ENCODE measurements at places on chromosomes 1 and 21.
A peak's percentile ranks its signal among the peaks of the same experiment; 100 is the strongest.

GRCh38 chr1:151542710-151543129 lies 2.6 kb downstream of the TUFT1 start:
- DNase-seq: peak; percentile 41

DNA sequence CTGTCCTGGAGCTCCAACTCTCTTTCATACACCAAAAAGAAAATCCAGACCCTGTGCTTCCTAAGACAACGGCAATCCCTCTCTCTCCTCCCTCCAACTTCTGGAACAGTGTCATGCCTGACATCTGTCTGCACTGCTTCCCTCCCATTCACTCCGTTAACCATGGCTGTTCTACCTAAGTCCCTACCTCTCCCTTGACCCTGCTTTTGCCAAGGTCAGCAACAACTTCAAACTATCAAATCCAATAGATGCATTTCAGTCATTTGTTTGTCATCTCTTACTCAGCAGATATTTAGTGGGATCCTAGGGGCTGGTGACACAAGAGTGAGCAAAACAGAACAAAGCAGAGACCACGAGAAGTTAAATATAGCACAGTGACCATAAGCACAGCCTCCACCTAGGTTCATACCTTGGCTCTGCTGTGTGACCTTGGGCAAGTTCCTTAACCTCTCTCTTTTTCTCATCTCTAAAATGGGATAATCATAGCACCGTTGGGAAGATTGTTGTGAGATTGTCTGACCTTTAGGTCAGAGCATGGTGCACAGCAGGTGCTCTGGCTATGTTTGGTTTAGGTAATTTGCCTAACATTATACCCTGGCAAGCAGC lies 88.9 kb downstream of the TMEM53 start:
- DNase-seq: no peak

DNA sequence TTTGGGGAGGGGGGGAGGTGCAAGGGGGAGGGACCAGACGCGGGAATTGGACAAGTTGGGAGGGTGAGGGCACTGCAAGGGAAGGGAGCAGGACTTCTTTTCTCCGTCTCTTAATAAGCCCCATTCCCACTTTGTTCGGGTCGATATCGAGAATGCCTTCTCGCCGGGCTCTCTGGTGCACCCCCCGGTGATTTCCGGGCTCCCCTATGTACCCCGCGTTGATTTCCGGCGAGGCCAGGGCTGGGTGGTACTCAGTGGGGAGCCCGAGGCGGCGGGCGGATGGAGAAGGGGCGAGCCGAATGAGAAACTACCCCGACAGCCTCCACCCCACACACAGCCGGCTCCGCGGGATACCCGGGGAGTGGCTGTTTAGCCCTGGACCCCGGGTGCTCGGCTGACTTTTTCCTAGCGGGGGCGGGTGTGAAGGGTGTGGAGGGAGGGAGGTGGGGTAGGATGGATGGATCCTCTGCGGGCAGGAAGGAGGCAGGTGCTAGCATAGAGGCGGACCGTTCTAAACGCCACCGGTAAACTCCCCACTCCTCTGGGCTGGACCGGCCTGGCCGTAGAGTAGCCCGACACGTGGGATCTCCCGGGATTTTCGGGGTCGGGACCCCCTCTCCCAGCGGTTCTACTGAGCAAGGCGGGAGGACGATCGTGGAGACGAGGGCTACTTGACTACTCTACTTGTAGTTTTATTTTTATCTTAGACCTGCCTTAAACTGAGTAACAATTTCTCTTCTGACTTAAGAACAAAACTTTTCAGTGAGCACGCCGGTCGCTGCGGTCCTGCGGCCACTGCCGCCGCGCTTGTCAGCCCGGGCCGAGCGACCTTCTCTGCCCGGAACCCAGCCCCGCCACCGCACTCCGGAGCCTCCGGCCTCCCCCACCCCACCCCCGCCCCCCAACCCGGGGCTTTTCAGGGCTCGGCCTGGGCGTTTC lies 1.0 kb downstream of the RNF220 start:
- DNase-seq: no peak

GRCh38 chr1:46070164-46070814 lies 62.1 kb downstream of the PIK3R3 start:
- DNase-seq: no peak

- DNase-seq: no peak
Observed at GRCh38 chr1:18351735-18352134, 129.0 kb upstream of the KLHDC7A start.

DNA sequence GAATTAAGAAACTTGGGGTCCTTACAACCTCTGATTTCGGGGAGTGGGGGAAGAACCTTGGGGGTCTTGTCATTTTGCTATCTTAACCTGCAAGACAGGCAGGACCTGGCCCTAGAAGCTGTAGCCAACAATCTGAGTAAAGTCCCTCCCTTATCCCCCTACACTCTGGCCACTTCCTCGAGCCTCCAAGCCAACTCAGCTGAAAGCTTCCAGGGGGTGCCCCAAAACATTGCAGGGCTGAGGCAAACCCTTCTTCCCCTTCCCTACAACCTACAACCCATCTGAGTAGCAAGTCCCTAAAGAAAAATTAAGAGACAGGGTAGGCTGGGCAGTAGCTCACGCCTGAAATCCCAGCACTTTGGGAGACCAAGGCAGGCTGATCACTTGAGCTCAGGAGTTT lies 5.0 kb downstream of the CERS2 start:
- DNase-seq: no peak

- peak; percentile 82 for DNase-seq
Observed at GRCh38 chr1:110412576-110412975, 5.1 kb upstream of the LAMTOR5 start.

DNA sequence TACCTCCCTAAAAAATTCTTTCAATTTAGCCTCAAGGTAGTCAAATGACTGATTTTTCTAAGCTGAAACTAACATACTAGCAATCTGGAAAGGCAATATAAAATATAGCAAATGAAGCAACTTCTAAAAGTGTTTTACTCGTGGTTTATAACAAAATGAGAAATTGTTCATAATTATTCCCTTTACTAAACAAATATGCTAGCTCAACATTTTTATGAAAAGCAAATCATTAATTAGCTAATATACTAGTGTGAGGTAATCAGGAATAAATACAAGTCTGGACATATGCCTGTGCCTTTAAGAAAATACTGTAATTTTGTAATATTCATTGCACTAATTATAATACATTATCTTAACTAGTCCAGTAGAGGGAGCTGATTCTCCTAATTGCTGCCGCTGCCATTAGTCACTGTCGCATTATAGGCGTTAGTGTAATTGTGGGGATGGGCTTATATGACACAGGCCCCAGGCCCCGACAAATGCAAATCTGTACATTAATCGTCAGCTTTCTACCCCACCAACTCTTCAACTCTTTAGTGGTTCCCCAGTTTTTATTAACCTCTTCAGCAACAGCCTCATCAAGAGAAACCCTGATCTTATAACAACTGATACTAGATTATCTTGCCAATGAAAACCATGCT lies 160.9 kb downstream of the GABPA start:
- DNase-seq: peak; percentile 63

GRCh38 chr1:10915594-10915993 lies 96.9 kb upstream of the TARDBP start:
- no peak for DNase-seq
